ENCODE measurements at places on chromosomes 12 and 14.

DNA sequence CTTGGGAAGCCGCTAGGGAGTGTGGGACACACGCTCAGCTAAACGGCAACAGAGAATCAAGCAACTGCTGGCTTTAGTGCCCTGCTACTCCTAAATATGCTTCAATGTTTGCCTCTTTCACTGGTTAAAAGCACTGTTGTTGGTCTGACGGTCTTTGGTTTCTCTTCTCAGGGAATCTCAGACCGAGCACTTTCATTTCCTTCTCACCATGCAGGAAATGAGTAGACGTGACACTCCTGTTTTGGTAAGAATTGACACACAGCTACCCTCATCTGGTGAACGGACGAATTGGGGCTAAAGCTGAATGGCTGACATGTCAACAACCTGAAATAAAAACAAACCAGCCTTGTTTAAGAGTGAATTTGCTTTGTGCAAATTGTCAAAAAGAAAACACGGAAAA, 57.5 kb upstream of the PIWIL1 start:
- no peak for DNase-seq

DNA sequence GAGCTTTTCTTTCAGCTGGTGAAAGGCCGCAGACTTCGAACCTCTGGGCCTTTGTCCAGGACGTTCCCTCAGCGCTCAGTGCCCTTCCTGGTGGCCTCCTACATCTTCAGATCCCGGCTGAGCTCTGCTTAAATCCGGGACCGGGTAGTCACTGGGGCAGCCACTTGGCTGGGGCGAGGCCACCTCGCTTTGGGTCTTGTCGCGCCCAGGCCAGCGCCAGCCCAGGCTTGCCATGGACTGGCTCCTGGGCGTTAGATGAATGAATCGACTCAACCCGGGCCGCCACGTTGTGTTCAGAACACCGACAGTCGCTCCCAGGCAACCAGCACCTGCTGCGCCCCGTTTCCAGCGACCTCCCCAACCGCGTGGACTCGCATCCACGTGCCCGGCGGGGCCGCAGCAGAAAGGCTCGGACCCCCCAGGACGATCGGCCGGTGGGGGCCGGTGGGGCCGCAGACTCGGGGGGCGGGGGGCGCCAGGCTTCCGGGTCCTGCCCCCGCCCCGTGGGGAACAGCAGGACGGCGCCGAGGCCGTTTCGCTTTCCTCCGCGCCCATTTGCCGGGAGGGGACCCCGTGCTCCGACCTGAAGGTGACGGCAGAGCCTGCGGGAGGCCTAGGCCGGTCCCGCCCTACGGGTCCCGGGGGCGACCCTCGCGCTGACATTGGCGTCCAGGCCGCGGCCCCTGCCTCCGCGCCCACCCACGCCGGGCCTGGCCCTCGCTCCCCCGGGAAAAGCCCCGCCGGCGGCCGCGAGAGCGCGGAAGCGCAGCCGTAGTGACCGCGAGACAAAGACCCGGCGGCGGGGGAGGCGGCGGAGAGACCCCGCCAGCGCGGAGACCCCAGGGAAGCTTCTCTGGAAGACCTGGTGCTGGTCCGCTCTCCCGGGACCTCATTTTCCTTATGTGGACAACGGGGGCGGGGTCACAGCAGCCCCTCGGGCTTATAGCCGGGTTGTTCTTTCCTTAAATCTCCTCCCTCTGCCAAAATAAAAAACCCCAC, 37.3 kb upstream of the RCOR1 start:
- DNase-seq, result peak; percentile 69

DNA sequence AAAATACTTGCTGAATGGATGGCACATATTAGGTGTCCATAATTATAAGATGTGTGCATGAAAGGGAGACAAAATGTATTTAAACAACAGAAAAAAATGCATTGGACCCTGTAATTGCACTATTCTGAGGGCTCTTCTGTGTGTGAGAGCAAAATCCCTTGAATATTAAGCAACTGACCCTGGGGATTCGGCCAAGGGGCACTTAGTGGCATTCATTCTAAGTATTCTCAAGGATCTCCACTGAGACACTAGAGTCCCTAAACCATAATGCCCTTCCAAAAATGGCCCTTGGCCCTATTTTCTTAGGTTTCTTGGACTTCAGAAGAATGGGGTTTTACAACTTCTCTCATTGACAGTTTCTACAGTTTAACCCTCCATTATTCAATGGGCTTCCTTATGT, 388.6 kb downstream of the GLT1D1 start:
- no peak for DNase-seq

- DNase-seq, result no peak
Measured at GRCh38 chr12:69254046-69254445, 14.7 kb downstream of the CPSF6 start.

- DNase-seq, result no peak
Measured at GRCh38 chr12:70583251-70583650, 54.0 kb downstream of the PTPRB start.

GRCh38 chr14:95675486-95675885, 10.7 kb upstream of the TCL1B start:
- no peak for DNase-seq

GRCh38 chr12:87661786-87662377, 367.3 kb downstream of the C12orf50 start:
- DNase-seq, result no peak

DNA sequence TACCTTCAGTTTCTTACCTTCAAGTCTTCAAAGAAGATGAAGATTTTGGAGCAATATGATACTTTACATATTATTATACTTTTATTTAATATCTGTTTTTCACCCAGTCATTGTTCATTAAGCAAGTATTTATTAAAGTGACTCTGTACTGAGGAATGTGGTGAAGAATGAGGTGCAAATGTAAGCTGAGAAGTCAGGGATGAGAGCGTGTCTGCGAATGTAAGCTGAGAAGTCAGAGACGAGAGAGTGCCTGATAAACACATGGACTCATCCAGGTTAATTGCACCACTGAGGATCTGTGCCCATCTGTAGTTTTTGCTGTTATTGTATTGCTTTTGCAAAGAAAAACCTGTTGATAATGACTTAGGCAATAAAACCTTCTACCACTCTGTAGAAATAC, 211.9 kb upstream of the FAR2 start:
- no peak for DNase-seq

GRCh38 chr14:101199028-101199770, 295.7 kb upstream of the RTL1 start:
- no peak for DNase-seq

DNA sequence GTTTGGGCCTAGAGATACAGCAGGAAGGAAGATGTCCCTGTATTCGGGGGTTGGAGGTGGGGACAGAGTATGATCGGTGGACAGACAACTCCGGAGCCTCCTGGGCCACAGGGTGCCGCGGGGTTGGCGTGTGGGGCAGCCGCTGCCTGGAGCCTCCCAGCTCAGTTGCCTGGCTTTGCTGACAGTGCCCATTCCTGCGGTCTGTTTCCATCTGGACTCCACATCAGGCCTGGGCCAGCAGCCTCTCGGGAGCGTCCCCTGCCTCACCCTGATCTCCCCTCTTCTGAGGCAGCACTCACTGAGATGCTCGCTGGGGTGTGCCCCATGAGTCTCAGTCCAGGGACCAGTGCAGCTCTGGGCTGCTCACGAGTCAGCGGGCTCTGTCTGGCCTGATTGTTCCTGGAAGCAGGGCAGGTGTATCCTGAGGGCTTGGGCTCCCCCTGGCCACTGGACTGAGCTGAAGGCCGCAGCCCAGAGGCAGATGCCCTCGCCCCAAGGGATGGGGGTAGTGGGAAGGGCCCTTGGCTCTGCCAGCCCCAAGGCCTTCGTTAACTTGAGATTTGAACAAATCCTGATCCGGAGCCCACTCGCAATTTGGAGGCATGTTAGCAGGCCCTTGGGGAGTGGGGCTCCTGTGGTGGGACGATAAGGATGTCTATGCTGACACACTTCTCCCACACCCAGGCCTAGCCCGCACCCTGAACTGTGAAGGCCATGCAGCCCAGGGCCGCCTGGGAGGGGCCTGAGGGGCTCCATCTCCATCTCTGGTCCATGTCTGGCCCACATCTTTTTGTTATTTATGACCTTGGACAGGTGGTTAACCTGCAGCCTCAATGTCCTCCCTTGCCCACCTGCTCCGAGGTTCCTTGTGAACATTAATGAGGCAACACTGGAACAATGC, 7.5 kb downstream of the HIP1R start:
- peak; percentile 32 for DNase-seq

GRCh38 chr14:54716862-54717261, 149.9 kb downstream of the SAMD4A start:
- no peak for DNase-seq

DNA sequence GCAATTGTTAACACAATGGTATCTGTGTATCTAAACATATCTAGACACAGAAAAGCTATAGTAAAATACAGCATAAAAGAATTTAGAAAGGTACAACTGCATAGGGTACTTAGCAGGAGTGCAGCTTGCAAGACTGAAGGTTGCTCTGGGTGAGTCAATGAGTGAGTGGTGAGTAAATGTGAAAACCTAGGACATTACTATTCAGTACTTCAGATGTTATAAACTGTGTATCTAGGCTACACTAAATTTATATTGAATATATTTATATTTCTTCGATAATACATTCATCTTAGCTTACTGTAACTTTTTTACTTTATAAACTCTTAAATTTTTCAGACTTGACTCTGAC, 409.0 kb upstream of the DCN start:
- no peak for DNase-seq

- no peak for DNase-seq
Measured at GRCh38 chr12:68506619-68507018, 104.1 kb upstream of the RAP1B start.

DNA sequence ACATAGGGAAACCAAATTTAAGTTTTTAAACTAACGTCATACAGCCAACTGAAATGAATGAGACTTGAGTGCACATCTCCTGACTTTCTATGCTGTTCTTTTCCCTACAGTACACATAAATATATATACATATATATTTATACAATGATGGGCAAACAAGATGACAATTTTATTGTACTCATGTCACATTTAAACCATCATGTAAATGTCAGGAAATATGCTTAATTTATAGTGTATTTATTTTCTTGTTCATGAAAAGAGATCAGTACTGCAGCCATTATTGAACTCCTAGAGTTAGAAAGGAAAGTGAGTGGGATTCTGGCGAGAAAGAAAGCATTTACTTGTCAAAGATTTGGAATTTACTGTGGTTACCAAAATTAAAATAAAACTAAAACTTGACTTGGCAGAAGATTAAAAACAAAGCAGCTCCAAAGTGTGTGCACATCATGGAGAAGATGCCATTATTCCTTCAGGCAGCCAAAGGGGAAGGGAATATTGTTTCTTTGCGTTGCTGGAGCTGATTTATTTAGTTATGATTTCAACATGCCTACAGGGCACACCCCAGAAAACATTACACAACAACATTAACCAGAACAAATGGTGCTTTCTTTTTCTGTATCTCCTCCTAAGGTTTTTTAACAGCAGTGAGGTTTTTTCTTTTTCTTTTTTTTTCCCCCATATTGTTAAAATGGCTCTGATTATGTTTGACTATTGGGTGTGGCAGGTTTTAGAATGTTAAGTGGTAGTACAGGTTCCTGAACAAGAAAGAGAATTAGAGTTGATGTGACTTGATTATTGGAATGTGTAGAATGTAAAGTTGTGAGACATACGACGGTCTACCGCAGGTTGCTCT, 144.6 kb downstream of the RAD51B start:
- no peak for DNase-seq

GRCh38 chr12:9248435-9248834, 40.2 kb upstream of the PZP start:
- no peak for DNase-seq

- DNase-seq, result no peak
Measured at GRCh38 chr12:106276032-106276740, 26.3 kb upstream of the TCP11L2 start.

- DNase-seq, result no peak
Measured at GRCh38 chr14:85853996-85854526, 324.1 kb downstream of the FLRT2 start.

DNA sequence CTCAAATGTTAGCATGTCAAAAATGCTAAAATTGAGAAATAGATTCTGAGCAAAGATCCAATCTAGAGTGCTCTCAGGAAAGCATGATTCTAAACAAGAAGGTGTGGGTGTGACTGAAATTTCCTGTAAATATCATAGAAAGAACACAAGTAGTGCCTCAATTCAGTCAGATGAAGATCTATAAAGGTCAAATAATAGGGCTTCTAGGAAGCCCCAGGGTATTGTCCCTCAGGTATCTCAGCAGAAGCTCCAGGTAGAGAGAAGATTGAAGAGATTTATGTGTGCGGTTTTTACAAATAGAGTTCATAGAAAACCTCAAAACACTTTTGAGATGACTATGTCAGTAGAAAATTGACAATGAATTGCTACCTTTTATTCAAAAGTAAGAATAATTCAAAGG, 13.0 kb downstream of the KLRD1 start:
- DNase-seq, result no peak

- no peak for DNase-seq
Measured at GRCh38 chr12:6097411-6097810, 27.1 kb downstream of the VWF start.

GRCh38 chr12:58537278-58537677, 383.0 kb downstream of the LRIG3 start:
- DNase-seq, result no peak

- DNase-seq, result no peak
Measured at GRCh38 chr14:72903716-72904115, 9.8 kb upstream of the DPF3 start.

GRCh38 chr14:99274346-99275221, 2.6 kb upstream of the BCL11B start:
- no peak for DNase-seq

DNA sequence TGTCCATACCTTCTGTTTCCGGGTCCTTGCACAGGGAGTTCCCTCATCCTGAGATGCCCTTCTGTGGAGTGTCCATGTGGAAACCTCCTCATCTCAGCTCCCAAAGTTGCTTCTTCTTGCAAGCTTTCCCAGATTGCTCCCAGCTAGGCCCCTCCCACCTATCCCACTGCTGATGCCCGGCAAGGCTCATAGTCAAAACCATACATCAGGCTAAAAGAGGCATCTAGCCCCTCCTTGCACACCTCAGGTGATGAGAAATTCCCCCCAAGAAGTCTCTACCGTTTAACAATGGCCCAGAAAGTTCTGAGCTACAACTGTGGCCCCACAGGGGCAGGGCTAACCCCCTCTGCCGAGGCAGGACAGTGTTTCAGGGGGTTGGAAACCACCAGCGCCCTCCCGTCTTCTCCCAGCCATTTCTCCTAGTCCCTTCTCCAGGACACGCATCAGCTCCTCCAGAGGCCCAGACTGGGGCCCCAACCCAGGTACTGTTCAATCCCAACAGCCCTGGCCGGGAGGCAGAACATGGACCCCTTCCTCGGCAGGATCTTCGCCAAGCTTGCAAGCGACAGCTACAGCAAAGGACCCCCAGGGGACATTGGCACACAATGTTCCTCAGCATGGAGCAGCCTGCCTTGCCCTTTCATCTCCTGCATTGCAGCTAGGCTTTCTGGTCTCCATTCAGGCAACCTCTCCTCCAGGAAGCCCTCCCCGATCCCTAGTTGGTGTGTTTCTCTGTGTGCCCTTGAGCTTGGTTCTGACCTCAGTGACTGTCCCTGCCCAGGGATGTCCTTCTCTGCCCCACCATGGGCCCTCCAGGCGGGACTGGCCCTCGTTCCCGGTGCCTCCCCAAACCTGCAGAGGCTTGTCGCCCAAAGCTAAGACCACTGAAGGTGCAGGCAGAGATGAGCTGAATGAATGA, 4.5 kb upstream of the BEGAIN start:
- DNase-seq, result peak; percentile 7

- no peak for DNase-seq
Measured at GRCh38 chr12:92486443-92487137, 216.2 kb upstream of the PLEKHG7 start.
